GM12891 (cell line): ENCODE measurements at places on chromosomes 4 and X.
A peak's percentile ranks its signal among the peaks of the same experiment; 100 is the strongest.

- no peak for DNase-seq
Measured at GRCh38 chr4:73142995-73143547, 73.6 kb upstream of the COX18 start.

DNA sequence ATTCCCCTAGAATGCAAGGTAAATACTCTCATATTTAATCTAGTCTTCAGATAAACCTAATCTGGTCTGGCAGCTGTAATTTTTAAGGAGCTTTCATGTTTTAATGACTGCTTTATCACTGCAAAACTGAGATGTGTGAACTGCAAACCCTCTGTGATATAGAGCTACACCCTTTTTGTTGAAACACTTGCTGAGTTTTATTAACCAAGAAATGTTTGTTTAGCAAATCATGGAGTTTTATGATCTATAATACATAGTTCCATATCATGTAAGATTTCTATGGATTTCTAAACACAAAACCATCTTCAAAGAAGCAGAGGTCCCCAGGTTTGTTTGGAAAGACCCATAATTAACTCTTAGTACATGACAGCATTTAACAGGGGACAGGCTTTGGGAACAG, 126.4 kb downstream of the BTC start:
- no peak for DNase-seq

- DNase-seq, result no peak
Measured at GRCh38 chrX:13666836-13667235, 13.9 kb downstream of the TCEANC start.

GRCh38 chr4:26690506-26690905, 106.6 kb downstream of the TBC1D19 start:
- DNase-seq, result no peak

GRCh38 chr4:100982345-100982744, 365.0 kb downstream of the PPP3CA start:
- no peak for DNase-seq

DNA sequence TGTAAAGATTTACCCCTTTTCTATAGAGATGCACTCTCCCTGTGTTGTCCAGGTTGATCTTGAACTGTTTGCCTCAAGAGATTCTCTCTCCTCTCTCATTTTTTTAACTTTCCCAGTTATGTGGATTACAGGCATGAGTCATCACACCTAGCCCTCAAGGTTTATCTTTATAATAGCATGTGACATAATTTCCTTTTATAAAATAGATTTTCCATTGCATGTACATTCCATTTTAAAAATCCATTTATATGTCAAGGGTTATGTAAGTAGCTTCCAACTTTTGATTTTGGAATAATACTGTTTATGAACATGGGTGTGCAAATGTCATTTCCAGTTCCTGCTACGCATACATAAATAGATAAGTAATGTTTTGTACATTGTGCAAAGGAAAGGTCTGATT, 20.6 kb downstream of the ZNF721 start:
- DNase-seq, result no peak

GRCh38 chrX:118474586-118474985, 21.0 kb upstream of the DOCK11 start:
- no peak for DNase-seq

DNA sequence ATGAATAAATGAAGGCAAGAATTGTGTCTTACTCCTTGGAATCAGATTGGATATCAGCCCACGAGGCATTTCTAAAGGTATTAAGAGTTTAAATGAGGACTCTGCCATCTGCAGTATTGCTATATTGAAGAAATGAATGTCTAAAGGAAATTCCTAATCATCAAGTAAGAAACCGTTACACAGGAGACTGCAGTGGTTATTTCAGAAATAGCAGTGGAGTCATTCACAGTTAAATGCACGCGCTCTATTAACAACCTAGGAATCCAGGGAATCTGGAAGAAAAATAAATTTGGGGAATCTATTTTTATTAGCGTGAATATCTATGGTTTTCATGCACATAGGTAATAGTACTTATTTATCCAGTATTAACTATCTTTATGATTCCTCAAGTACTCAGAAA, 334.2 kb downstream of the TENM3 start:
- DNase-seq, result no peak

GRCh38 chr4:181896614-181897013, 346.6 kb upstream of the TENM3 start:
- DNase-seq, result no peak

DNA sequence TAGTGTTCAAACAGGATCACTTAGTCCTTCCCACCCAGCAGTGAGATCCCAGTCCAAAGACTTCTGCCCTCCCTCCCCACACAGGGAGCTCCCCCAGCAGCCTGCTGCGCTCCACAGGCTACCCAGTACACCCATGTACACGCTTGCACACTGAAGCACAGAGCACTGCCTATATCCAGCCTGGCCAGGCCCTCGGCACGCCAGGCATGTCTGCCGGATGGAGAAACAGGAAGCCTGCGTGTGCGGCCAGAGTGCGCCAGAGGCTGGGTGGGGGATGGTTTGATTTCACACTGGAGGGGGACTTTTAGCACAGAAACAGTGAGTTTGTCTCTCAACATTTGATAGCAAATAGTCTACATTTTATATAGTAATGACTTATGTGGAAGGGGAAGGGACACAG, 833.5 kb upstream of the IGFBP7 start:
- no peak for DNase-seq

DNA sequence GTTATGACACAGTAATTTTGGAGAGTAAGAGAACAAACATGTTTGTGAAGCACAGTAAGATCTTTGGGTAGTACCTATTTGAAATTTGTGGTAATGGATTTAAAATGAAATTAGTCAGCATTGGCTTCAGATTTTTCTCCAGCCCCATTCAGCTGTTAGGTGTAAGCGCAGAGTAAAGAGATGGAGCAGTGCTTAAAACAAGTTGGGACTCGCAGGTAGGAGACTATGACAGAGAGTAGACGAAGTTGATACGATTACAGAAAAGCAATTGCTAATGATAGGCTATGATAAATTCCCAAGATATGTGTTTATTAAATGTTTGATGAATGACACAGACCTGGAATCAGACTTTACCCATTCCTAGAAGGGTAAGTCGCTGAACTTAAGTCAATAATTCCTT, 72.6 kb downstream of the CHIC2 start:
- no peak for DNase-seq

GRCh38 chrX:143298663-143299241, 218.5 kb downstream of the SPANXN3 start:
- DNase-seq, result no peak

DNA sequence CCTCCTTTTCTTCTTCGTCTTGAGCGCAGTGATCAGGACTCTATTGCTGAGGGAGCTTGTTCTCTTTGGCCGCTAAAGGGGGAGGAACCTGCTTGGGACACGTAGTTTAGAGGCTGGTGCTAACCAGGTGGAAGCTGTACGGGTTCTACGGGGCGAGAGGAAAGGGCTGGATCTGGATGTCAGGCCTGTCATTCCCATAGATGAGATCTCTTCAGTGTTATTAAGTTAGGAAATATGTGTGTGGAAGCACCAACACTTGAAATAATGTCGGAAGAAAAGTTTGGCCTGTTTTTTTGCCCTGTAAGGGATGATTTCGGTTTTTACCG, 643 bp downstream of the SRP72 start:
- peak; percentile 11 for DNase-seq

GRCh38 chrX:33385546-33385945, 174.2 kb upstream of the DMD start:
- no peak for DNase-seq

- no peak for DNase-seq
Measured at GRCh38 chrX:39896951-39897740, 200.6 kb downstream of the BCOR start.

DNA sequence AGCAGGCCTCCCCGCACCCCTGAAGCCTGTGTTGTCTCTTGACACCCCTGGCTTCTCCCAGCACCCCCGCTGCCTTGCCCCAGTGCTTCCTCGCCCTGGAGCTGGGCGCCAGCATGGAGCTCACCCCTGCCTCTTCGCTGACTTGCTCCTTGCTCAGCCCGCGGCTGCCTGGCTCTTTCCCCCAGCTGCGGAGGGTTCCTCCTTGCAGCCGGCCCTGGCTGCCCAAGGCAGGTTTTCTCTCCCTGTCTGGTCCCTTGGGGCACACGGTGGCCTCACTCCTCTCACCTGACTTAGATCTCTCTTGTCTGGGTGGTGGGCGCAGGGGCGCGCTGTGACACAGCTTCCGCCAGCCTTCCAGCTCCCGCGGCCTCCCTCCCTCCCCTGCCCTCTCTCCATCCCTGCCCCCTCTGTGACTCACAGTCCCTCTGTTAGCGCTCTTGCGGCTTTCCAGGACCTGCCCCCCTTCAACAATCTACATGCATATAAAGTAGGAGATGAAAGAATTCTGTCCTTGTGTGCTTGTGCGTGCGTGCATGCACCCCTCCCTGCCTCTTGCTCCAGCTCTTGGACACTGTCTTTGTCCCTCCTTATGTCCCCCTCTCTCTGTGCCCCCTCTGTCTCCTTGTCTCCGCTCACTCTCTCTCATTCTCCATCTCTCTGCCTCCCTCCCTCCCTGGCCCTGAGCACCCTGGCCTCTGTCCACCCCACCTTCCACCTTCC, 2.2 kb downstream of the PLXNB3 start:
- DNase-seq, result peak; percentile 30

DNA sequence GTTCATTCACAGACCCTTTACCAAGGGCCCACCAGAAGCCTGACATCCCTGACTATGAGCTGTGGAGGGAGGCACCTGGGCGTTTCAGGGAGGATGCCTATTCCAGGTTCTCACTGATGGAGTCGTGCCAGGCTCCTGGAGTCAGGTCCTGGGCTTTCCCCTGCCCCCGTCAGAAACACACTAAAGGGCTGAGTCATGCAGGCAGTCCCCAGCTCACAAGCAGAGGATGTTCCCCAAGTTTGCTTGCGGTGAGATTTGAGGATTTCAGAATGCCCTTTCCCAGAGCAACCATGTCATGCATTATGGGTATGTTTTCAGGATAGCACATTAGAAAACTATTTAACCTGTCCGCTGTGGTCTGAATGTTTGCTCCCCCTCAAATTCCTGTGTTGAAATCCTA, 45.2 kb downstream of the FHDC1 start:
- no peak for DNase-seq

DNA sequence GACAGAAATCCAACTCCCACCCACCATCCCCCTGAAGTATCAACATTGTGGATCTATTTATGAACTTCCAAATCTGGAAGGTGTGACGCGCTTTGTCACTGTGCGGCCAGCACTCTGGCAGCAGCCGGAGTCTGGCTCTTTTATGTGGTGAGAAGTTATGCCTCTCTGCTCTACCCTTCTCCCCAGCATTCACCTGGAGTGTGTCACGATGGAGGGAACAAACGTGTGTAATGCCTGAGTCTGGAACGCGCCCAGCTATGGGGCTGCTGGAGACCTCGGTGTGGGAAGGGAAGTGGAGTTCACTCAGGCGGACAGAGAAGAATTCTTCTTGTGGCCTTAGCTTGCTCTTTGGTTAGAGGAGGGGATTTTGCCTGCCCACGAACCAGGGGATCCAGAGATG, 222.1 kb upstream of the RPL34 start:
- DNase-seq, result no peak

DNA sequence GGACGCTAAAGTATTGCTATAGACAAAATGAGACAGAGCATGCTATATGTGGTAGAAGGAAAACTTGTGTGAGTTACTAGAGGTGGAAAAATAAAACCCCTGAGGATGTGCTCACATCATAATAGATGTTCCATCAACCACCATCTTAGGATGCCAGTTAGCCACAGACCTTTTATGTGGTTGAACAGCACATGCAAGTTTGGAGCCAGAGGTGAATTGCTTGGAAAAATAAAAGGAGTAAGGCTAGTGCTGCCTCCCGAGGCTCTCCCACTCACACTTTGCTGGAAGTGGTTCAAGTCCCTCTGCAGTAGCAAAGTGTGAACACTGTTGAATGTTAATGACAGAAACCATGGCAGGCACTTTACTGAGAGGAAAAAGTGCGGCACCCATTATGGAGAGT, 39.4 kb upstream of the PPARGC1A start:
- no peak for DNase-seq

DNA sequence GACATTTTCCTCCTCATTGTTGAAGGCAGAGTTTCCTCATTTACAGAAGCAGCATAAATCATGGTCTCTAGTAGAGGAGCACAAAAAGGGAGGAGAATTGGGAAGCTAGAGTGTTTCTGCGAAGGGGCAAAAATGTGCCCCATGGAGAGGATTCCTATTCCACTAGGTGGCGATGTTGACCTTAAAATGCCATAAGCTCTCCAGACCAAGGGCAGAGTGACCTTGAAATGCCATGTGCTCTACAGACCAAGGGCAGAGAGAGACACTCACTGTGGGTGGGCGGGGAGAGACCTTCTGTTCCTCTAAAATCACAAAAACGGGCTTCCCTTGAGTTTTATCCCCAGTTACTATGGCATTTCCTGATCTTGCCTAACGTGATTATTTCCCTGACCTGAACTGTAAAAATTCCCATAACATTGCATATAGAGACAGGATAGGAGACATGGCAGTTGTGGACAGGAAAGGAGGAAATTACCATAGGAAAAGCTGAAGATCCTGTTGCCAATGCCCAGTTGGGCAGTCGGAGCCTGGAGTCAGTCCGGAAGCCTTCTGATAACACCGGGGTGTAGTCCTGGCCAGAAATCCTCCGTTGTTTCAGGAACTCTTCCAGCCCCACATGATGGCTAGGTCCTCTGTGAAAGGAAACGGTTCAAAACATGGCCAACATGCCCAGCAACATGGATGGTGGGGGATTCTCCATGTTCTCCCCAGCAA, 567.7 kb downstream of the MAGEB5 start:
- DNase-seq, result no peak

GRCh38 chrX:107675823-107676555, 47.7 kb downstream of the PRPS1 start:
- no peak for DNase-seq

GRCh38 chr4:113094802-113095201, 45.3 kb downstream of the ANK2 start:
- peak; percentile 3 for DNase-seq

DNA sequence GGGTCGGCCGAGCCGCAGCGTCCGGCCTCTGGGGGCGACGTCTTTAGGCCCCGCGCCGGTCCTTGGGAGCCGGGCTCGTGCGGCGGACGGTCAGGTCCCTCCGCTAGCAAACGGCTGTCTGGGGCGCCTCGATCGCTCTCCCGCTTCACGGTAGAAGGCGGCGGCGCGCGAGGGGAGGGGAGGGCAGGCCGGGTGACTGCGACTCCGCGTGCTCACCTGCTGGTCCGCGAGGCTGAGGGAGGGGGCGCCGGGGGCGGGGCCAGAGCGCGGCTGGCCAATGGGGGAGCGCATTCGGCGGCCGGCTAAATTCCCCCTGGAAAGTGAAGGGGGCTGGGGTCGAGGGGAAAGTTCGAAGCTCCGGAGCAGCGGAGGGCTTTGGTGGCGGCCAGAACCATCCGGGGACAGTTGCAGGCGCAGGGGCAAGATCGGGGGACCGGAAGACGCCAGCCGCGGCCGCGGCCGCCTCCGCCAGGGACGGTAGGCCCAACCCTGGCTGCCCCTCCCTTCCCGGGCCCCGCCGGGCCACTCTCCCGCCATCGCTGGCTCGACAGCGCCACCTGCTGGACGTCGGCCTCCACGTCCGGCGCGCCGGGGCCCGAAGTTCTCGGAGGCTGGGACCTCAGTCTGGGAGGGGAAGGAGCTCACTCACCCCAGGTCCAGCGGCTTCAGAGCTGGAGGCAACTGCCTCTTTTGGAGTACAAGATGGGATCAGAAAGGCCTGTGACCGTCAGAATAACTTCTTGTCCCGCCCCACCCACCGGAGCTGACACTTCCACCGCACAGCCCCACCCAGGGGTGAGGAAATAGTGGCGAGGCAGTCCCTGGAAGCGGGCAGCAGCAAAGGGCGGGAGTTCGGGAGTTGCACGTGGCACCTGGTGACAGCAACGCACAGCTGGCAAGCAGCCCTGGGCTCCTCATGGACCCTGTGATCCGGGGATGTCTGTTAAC, 49.9 kb downstream of the ELF4 start:
- peak; percentile 88 for DNase-seq

- no peak for DNase-seq
Measured at GRCh38 chr4:6724421-6725111, 8.6 kb downstream of the BLOC1S4 start.
